SW 1271 (cell line): ENCODE measurements at places on chromosomes 11 and 22.

DNA sequence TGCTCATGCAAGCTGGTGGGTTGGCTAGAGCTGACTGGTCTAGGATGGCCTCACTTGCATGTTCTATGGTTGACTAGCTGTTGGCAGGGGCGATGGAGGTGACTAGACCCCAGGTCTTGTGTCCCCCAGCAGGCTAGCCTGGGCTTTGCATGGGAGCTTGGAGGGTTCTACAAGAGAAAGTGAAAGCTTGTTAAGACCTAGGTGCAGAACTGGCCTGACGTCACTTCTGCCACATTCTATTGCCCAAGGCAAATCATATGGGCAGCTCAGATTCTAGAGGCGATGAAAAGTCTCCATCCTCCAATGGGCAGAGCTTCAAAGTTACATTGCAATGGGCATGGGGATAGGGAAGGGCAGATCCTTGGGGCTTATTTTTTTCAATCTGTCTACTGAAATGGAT is 170.9 kb downstream of the MIAT start:
- DNase-seq: no peak

GRCh38 chr11:111416231-111416960 is 37.3 kb upstream of the POU2AF1 start:
- no peak for DNase-seq

- no peak for DNase-seq
These were observed 2.8 kb upstream of the SIPA1 start for GRCh38 chr11:65634905-65635731.

DNA sequence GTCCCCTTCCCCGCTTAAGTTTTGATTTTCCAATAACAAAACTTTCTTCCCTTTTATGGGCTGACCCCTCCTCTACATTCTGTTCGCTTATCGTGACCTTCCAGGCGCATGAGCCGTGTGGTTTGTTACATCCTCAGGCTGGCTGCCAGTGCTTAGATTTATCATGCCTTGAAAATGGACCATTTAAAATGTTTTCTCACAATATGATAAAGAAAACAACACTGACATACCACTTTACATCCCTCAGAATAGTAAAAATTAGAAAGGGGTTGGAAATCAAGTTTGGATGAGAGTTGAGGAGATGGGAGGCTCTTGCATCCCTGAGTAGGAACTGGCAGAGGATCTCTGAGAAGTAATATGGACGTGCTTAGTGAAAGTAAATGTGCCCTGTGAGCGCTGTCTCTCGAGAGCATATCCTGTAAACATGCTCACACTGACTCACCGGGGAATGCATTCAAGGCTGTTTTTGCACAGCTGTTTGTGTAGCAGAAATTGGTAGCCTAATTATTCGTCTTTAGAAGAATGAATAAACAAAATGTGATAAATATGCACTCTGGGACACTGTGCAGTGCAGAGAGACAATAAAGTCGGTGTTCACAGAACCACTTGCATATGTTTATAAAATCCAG is 17.1 kb upstream of the TOLLIP start:
- DNase-seq: no peak

GRCh38 chr11:128621601-128622501 is 34.5 kb upstream of the ETS1 start:
- no peak for DNase-seq

- no peak for DNase-seq
These were observed 53.9 kb downstream of the CTNND1 start for GRCh38 chr11:57815476-57815875.

GRCh38 chr11:15073361-15074205 is at the start of gene CALCB:
CALCB (plus strand) TSS chr11:15073593; CDS start chr11:15074719, 1,126 bp downstream.
- no peak for DNase-seq

- DNase-seq: no peak
These were observed 101.3 kb downstream of the TBC1D22A start for GRCh38 chr22:46863794-46864193.

- peak; percentile 54 for DNase-seq
These were observed at the start of gene TCF20 for GRCh38 chr22:42270510-42271190. TCF20 (minus strand) TSS chr22:42270653; CDS start chr22:42215305, 55,348 bp downstream.

DNA sequence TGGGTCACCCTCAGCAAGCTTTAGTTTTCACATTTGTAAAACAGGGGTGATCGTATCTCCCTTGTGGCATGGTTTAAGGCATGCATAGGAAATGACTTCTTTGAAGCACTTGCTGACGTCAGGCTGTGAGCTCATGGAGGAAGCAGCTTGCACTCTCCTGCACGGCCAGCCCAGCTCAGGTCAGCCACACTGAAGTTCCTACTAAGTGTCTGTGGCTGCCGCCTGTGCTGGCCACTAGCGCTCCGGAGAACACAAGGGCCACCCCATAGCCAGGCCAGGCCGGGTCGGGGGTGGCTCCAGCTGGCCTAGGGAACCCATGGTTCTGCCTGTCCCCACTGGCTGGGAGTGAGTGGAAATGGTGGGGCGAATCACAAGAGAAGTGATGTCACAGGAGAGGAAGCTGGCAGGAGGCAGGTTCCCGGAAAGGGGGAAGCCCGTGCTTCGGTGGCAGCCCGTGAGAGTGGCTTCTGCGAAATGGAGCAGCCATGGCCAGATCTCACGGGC is 28.2 kb downstream of the KCTD17 start:
- no peak for DNase-seq

DNA sequence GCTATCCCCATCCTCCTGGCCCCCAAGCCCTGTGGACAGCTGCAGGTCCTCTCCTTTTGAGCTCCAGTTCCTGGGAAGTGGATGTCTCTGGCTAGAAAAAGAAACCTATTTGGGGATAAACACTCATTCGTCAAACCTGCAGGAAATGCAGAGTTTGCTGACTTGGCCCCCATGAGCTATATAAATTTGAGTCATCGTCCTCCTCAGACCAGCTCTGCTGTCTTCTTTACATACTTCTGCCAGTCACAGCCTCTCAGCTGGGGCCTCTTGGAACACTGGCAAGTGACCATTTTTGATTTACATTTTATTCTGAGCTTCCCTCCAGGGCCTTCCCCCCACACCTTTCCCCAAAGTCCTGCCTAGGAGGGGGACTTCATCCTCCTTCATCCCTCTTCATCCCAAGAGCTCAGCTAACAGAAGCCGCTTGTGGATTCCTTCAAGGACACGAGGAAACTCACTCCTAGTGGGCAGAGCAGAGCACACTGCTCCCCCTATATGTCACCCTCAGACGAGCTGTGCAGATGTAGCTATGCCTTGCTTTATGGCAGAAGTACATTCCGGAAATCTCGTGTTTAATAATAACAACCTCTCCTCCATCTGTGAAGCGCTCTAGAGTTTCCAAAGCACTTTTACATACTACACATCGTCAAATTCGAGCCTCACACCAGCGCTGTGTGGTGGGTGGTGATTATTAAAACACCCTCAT is 131.8 kb downstream of the FEZ1 start:
- DNase-seq: no peak

GRCh38 chr22:18058371-18059093 is 19.3 kb upstream of the PEX26 start:
- DNase-seq: no peak

GRCh38 chr11:8250434-8250833 is 13.2 kb downstream of the LMO1 start:
- DNase-seq: no peak

GRCh38 chr11:130124096-130124495 is 35.5 kb upstream of the ST14 start:
- peak; percentile 58 for DNase-seq

GRCh38 chr11:68455485-68455884 is 5.1 kb upstream of the PPP6R3 start:
- DNase-seq: no peak
